Osteoblast (primary cell): ENCODE measurements at places on chromosomes 2 and 18. TPM values are rescaled to one million over a fixed set of nuclear protein-coding genes. Genes with fewer than 3 reads are reported as not detected.

Gene IMPACT
- 32.4 and 34.7 TPM in 2 replicates for total RNA-seq

Gene MAP3K19
- not detected in 2 replicates for total RNA-seq

GRCh38 chr2:227095346-227095745 is 68.7 kb downstream of the COL4A4 start:
- DNase-seq, result no peak

- no peak for DNase-seq
Measured at GRCh38 chr2:146950361-146950760, 894.5 kb upstream of the ACVR2A start.

DNA sequence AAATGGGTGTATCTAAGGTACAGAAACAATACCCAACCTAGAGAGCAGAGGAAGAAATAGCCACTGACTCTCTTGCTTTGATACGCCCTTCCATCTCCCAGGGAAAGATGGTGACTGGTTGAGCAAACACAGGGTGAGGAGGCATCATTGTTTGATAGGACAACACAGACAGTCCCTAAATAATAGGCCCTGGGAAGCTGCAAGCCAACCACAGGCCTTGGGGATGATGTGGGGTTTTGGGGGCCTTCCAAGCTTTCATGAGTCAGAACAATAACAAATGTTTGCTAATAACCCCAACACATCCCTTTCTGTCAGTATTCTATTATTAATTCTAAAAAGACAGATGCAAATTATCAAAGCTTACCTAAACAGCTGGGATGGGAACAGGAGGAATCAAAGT is 9.8 kb downstream of the LGALSL start:
- DNase-seq, result peak; percentile 76

Gene SETBP1
- total RNA-seq, result 22.8 and 23.0 TPM in 2 replicates

- DNase-seq, result no peak
Measured at GRCh38 chr18:59672235-59672711, 24.9 kb downstream of the CCBE1 start.

Gene HTRA2
- 51.8 and 53.6 TPM in 2 replicates for total RNA-seq

- no peak for DNase-seq
Measured at GRCh38 chr2:23668756-23669304, 258.1 kb downstream of the ATAD2B start.

DNA sequence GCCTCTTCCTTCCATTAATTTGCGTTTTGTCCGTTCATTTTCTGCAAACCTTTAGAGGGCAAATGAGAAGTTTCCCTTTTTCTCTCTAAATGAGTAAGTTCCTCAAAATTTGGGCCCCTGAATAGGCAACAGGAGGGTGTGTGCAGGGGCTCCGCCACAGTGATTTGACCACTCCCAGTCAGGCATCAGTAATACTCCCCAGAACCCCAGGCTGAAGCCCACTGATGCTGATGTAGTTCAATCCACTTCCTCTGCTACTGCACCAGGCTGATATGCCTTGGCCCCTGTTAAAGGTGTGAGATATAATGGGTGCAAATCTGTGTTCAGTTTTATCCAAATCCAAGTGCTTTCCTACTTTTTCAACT is 1150.0 kb downstream of the RPIA start:
- DNase-seq, result no peak

DNA sequence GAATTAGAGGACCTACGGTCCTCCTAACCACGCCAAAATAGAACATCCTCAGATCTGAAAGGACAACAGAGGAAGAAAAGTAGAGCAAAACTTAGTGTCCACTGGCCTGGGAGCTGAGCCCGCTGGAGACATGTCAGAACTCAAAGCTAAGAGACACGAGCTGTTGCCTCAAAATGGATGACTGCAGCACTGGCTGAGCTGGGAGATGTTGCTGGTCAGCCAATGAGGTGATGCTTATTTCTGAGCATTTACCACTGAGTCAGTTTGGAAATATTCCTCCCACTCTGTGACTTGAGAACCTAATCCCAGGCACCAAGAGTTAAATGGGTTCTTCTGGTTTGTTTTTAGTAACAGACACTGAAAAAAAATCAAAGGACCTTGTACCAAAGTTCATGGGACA is 32.6 kb downstream of the FBXO15 start:
- DNase-seq, result peak; percentile 58

Gene PSMA8
- not detected in 2 replicates for total RNA-seq

- DNase-seq, result no peak
Measured at GRCh38 chr2:205496370-205496769, 185.9 kb upstream of the NRP2 start.

DNA sequence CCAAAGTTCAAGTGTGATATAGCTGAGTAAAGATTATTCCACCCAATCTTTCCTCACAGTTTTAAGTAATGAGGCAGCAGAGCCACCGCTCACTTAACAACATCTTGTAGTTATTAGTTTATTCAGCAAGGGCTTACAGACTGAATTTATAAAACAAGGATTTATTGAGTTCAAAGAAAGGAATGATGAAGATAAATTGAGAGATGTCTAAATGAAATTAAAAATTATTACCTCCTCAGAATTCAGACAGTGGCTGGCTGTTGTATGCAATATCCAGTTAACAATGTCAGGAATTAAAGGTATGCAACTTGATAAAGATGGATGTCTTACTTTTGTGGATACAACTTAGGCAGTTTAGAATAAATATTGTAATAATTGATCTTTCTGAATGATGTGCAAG is 927.3 kb upstream of the CDH2 start:
- no peak for DNase-seq

DNA sequence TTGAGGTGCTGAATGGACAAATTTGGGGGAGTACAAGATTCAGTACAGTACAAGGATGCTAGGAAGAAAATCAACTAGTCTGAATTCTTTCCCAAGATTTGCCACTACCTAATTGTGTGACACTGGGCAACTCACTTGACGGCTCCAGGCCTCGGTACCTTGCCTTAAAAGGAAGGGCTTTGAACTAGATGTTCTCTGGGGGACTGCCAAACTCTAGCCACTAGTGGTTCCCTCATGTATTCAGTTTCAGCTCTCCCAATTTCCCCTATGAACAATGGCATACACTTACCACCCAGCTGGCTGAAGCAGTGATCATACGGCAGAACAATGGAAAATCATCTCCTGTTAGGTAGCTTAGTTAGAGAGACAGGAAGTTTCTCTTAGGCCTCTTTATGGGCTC is 73.4 kb downstream of the VWC2L start:
- DNase-seq, result no peak

- peak; percentile 89 for DNase-seq
Measured at GRCh38 chr18:903701-904100, 970 bp upstream of the ADCYAP1 start.

GRCh38 chr2:31384351-31384750 is 30.2 kb downstream of the XDH start:
- DNase-seq, result peak; percentile 96

Gene SNORC
- 0.72 and 0.88 TPM in 2 replicates for total RNA-seq

GRCh38 chr2:44191739-44192138 is 23.1 kb downstream of the PPM1B start:
- no peak for DNase-seq

Gene POTEI
- not detected in 2 replicates for total RNA-seq

Gene CAPG
- 97.2 and 140 TPM in 2 replicates for total RNA-seq

Gene GBX2
- not detected in 2 replicates for total RNA-seq
